ENCODE measurements at places on chromosomes 7 and 10. TPM values are rescaled to one million over a fixed set of nuclear protein-coding genes. Genes with fewer than 3 reads are reported as not detected.

DNA sequence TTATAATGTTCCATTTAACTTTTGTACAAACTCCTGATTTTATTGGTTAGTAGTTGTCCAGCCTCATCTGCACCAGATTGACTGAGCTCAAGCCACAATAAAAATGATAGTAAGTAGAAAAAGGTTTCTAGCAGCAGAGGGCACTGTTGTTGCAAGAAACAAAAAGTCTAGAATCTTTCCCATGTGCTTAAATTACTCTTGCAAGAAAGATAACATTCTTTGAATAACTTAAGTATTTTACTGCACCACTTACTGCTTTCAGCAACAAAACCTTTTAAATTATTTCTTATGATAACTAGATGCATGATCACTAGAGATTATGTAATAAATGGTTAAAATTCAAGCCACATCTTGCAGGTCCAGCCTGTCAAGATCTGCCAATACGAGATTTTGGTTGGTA, 27.0 kb downstream of the LMOD2 start:
- H3K4me1 ChIP-seq = no peaks in the 10 kb centered on the region
- H3K4me3 ChIP-seq = no peak overlapping the region
- no peak overlapping the region for H3K27ac ChIP-seq
- H3K27me3 ChIP-seq = no peaks in the 10 kb centered on the region
- DNase-seq = no peak

The ACTR3C gene
- 14.6 TPM for total RNA-seq

- H3K27ac ChIP-seq = no peak overlapping the region
- H3K36me3 ChIP-seq = no peaks in the 10 kb centered on the region
- DNase-seq = no peak
Observed at GRCh38 chr7:45710271-45711160, 136.3 kb downstream of the ADCY1 start.

DNA sequence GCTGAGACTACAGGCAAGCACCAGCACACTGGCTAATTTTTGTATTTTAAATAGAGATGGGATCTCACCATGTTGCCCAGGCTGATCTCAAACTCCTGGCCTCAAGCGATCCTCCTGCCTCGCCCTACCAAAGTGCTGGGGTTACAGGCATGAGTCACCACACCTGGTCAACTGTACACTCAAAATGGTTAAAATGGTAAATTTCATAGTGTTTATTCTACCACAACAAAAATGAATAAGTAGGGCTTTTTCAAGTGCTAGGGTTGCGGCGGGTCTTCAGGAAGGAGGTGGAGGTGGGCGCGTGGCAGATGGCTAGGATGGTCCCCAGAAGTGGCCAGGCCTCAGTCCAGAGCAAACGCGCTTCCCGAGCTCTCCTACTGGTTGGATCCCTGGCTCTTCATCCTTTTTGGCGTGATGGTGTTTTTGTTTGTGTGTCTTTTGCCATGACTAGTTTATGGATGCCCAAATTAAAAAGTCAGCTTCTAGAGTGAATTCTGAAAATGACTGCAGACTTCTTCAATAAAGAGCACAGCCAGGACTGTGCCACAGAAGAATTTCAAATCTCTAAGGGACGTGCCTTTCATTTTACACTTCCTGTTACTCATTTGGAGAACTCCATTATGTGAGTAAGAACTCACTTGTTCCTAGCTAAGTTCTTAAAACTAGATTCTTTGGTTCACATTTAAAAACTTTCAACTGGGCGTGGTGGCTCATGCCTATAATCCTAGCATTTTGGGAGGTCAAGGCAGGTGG, 73.9 kb downstream of the TMEM130 start:
- H3K4me1 ChIP-seq = no peaks in the 10 kb centered on the region
- DNase-seq = no peak
- H3K36me3 ChIP-seq = no peaks in the 10 kb centered on the region
- H3K27ac ChIP-seq = no peak overlapping the region
- no peak overlapping the region for H3K4me3 ChIP-seq

The CRHR2 gene
- total RNA-seq = not detected

Data from T-cell (primary cell).